ENCODE measurements at places on chromosomes 7 and 10.
A peak's percentile ranks its signal among the peaks of the same experiment; 100 is the strongest.

DNA sequence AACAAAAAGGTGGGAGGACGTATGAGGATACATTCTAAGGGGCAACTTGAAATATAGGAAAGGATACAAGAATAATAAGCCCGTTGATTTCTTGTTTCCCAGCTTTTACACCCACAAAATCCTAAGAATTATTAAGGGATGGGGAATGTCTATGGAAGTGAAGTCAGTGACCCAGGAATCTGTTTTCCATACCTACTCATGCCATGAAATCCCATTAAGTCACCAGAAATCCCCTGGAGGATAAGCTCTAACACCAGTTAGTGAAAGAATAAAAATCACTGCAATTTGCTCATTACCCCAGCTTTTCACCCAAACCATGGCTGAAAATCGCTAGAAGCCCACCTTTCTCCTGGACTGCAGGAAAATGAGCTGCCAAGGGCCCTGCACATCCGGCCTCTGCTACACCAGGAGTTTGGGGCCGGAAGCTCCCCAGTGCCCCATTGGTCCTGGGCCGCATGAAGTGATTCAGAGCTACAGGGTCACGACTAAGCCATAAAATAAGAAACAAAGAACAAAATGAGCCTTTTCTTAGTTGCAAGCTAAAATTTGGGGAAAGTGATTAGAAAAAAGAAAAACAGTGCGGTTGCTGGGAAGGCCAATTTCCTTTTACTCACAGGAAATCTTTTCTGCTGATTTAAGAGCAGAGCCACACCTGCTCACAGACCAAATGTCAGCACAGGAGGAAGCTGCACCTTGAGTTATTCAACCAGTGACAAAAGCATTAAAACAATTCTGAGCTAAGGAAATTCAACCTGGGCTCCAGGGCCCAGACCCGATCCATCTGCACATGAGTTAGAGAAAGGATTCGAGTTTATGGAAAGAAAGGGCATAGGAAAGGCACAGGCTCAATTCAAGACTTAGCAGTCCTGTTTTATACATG lies 40.3 kb downstream of the HIPK2 start:
- peak; percentile 29 for DNase-seq

- no peak for DNase-seq
These were observed 380.4 kb upstream of the ZMIZ1 start for GRCh38 chr10:78688230-78688900.

- DNase-seq, result no peak
These were observed 206.9 kb upstream of the PRPS1L1 start for GRCh38 chr7:18234519-18234918.

GRCh38 chr10:122435212-122435827 lies 19.1 kb upstream of the ARMS2 start:
- peak; percentile 52 for DNase-seq

DNA sequence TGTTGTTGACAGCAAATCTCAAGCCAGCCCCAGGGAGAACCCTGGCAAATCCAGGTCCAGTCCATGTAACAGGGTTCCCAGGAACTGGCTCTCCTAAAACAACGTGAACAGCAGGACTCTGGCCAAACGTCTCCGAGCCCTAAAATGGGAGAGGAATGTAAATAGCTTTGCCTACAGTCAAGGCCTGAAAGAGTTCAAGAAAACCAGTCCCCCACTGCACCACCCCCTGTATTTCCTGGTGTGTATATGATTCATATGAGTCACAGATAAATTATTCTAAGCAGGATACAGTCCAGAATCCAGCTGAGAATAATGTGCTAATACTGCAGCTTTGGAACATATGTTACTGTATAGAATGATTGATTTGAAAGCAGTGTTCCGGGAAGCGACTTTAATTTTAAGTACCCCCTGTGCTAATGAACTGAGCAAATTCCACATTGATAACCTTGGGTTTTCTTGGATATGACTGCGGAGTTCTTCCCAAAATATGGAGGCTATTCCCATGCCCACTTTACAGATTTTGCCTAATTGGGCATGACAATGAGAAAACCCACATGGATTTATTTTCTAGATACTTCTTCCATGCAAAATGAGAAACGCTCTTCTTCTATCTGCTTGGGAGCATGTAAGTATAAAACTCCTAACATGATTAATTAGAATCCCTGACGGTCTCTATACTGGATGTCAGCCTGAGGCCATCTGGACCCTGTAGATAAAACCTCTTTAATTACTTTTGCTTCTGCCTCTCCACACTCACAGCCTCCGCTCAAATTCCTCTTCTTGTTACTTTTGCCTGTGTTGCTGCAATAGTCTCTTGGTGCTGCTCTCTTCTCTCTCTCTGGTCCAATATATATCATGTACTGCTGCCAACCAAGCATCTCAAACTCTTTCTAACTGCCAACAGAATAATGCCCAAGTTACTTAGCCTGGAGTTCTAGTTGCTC lies 50.2 kb downstream of the LAMB4 start:
- peak; percentile 93 for DNase-seq

GRCh38 chr7:150665089-150665748 lies 20.3 kb upstream of the GIMAP2 start:
- DNase-seq, result no peak

All from AG10803 (cell line).